ENCODE measurements at places on chromosomes 2 and 18. TPM values are rescaled to one million over a fixed set of nuclear protein-coding genes. Genes with fewer than 3 reads are reported as not detected.

GRCh38 chr2:36820942-36821605 lies 124.6 kb downstream of the VIT start:
- no peak for DNase-seq

DNA sequence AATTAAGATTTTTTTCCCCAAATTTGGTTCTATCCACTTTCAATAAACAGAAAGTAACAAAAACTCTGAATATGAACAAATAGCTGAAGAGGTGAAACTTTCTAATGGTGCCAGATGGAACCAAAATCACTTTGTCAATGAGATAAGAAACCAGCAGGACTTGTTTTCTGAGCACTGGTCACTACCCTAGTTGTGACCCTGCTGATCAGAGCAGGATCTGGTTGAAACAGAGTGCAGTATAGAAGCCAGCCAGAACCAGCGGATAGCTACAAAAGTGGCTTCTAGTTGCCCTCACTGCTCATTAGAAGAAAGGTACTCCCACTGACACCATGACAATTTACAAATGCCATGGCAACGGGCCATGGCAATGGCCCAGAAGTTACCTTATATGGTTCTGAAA lies 158.3 kb upstream of the PIEZO2 start:
- DNase-seq, result no peak

DNA sequence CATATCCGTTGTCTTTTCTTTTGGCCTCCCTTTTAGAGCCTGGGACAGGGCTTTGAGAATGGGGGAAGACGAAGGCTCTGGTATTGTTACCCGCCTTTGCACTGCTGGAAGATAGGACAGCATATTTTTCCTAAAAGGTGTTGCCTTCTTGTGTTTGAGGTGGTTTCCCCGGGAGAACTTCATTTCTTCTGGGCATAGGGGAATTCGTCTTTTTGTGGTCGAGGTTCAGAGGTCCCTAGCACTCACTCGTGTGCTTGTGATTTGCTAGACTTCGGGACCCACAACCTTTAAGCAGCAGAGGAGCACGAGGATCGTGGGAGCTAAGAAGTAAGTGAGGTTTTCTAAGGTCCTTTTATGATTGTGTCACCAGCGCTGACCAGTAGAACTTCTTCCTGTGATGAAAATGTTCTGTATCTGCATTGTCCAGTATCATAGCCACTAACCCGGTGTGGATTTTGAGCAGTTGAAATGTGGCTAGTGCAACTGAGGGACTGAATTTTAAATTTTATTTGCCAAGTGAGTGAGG lies 611 bp downstream of the ZNF512 start:
- DNase-seq, result no peak

- no peak for DNase-seq
Observed at GRCh38 chr2:24231461-24231881, 56.6 kb downstream of the FAM228A start.

- DNase-seq, result no peak
Observed at GRCh38 chr2:212595036-212595654, 56.5 kb upstream of the ERBB4 start.

GRCh38 chr2:118834901-118835745 lies 12.3 kb downstream of the EN1 start:
- DNase-seq, result no peak

GRCh38 chr18:13461469-13461868 lies 242.9 kb downstream of the LDLRAD4 start:
- DNase-seq, result no peak

DNA sequence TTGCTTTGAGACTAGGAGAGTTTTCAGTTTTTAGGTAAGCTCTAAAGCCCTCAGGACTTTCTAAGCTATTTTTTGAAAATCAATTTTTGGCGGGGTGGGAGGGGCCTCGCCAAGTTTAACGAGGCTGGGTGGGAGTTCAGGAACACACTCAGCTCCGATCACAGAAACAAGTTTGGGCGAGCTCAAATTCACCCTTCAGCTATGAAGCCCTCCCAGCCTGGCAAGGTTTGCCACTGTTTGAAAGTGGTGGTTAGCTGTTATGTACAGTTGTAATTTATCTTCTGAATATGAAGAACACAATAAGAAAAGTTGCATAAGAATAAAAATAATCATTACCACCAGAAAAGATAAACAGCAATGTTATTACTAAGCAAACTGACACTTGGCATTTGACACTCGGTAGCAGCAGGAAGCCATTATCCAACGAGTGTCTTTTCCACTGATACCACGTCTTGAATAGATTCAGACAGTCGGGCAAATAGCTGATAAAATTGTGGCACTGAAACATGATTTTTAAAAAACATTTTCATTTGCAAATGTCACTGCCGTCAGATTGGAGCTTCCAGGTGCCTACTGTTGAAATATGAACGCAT lies 59.8 kb downstream of the KCTD1 start:
- no peak for DNase-seq

DNA sequence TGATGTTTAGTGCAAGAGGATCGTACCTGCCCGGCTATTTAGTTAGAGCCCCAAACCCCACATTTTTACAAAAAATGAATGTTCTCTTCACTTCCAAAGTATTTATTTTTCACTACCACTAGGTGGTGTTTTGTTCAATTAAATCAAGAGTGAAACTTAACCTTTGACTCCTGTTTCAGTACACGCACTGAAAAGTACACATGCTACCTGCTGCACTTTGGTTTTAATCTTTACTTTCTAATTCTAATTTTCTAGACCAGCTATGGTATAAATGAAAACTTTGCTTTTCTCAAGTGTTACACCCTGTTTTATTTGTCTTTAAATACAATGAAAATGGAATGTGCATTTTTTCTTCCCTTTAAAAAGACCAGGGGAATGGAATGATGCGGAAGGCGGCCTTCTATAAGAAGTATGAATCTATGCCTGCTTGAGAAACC lies 31.4 kb upstream of the CHN1 start:
- DNase-seq, result no peak

The EHD3 gene
- 3.7 TPM for total RNA-seq

The STEAP3 gene
- 2.8 TPM for total RNA-seq

The ATP8B1 gene
- 8.1 TPM for total RNA-seq

The TOGARAM2 gene
- 0.28 TPM for total RNA-seq

The ADAM17 gene
- 16.4 TPM for total RNA-seq

The ASTL gene
- total RNA-seq, result not detected

The POU3F3 gene
- 1.4 TPM for total RNA-seq

The HTR2B gene
- 2.1 TPM for total RNA-seq

The DYNAP gene
- total RNA-seq, result not detected

The UCN gene
- total RNA-seq, result 6.5 TPM

The DDX18 gene
- 35.0 TPM for total RNA-seq

The RNU2-63P gene
- not detected for total RNA-seq

The USP40 gene
- 23.4 TPM for total RNA-seq

The EFR3B gene
- total RNA-seq, result 1.8 TPM
